ENCODE measurements at places on chromosomes 5 and 9. TPM values are rescaled to one million over a fixed set of nuclear protein-coding genes. Genes with fewer than 3 reads are reported as not detected.

- DNase-seq, result no peak
Observed at GRCh38 chr5:78753093-78753531, 104.5 kb upstream of the LHFPL2 start.

- no peak for DNase-seq
Observed at GRCh38 chr5:41761663-41762062, 108.6 kb downstream of the OXCT1 start.

DNA sequence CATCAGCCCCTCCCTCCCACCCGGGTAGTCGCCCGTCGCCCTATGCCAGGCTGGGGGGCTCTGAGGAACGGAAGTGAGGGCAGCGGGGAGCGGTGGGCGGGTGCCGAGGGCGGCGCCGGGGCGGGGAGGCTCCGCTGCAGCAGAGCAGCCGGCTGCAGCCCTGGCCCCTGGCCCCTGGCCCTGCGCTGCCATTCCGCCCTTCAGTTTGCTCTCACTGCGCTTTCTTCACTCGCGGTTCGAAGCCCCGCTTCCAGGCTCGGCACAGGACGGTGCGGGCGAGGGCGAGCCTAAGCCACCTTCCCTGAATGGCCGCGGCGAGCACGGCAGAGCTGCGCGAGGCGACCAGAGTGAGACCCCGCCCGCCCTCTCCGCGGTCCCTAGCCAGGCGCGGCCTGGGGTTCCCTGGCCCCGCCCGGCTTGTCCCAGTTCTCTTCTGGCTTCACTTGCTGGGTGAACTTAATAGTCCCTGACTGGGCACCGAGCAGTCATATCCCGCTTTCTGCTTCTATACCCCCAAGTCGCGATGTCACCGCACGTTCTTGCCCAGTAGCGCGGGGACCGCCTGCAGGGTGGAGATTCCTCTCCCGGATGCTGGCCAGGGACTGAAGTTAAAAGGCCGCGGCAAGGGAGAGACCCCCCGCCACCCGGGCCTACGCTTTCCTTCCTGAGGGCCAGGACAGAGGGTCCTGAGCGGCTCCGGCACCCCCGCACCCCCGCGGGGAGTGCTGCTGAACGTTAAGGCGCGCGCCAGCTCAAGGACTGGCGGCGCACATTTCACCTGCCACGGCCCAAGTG, 623 bp upstream of the TRIM36 start:
- no peak for DNase-seq

DNA sequence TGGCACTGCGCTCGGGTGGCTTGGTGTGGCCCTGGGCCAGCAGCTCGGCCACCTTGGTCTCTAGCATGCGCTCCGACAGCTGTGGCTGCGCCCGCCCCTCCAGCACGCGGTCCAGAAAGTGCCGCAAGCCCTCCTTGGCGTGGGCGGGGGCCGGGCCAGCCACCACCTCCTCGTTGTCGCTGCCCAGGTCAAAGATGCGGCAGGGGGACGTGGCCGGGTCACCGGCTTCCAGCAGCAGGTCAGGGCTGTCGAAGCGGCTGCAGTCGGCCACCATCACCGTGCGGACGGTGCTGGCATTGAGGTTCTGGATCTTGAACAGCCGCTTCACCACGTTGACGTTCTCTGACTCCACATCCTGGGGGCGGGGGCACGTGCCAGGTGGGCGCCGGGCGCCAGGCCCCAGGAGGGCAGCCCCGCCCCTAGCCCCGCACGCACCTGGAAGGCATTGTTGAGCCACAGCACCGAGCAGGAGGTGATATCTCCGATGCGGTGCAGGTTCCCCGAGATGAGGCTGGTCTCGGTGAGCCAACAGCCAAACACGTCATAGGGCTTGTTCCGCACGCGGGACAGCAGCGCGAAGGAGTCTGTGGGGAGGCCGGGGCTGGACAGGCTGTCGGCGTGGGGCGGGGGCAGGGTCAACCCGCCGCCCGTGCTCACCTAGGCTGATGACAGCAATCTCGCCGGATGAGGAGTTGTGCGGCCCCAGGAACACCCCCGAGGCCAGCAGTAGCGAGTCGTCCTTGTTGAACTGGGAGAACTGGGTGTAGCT, 2.2 kb downstream of the FBXW5 start:
- DNase-seq, result no peak

The DNM1 gene
- 40.6 TPM for polyA plus RNA-seq

- no peak for DNase-seq
Observed at GRCh38 chr9:124099860-124100259, 88.3 kb downstream of the LHX2 start.

The FBN2 gene
- 41.0 TPM for polyA plus RNA-seq

The PCDHGA1 gene
- not detected for polyA plus RNA-seq

The EQTN gene
- polyA plus RNA-seq, result not detected

DNA sequence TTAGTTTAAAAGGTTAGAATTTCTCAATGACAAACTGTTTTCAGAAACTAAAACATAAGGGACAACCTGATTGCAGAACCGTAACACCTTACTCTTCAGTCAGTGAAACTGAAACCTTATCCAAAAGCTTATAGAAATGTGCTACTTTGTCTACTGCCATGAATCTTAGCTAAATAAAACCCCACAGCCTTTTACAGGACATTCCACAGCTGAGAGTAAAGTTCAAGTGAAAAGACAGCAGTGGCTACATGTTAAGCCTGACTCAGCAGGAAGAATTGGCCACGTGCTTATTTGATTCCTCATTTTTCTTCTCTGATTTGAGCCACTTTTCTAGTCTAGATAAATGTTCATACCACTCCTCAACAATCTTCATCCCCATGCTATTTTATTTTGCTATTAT, 278.7 kb upstream of the ISL1 start:
- peak; percentile 35 for DNase-seq
